NCI-H1436 treated with DMSO at 0.1 percent for 48 hours (cell line): ENCODE measurements at places on chromosomes 7 and 10.

- DNase-seq: no peak
Measured at GRCh38 chr7:37040330-37040729, 316.0 kb upstream of the AOAH start.

DNA sequence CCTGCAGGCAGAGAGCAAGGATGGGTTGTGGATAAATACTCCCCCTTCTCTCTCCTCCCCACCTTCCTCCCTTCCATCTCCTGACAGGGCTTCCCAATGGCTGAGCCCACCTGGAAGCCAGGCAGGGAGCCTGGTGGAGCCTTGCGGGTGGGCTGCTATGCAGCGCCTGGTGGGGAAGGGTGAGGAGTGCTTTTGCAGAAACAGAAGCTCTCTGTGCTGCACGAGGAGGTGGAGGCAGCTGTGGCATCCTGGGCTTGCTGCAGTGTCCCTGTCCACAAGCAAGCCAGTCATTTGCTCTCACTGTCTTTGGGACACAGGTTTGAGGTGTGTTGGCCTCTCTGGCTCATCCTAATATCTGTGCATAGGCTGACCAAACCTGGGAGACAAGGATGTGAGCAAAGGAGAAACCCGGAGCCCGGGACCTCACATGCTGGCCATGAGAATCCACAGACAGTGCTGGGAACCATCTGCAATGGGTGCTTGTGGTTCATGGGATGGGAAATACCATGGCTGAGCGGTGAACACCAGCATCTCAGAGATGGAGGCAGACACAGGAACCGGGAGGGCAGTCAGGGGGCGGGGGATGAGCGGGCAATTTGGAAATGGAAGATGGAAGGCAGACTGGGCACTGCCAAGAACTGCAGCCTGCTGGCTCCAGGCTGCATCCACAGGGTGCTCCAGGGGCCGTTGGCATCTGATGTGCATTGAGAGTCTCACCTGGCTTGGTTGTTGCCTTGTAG, 364.2 kb downstream of the GLRX3 start:
- DNase-seq: no peak

- DNase-seq: no peak
Measured at GRCh38 chr7:129556607-129557133, 54.3 kb downstream of the SMKR1 start.

- DNase-seq: no peak
Measured at GRCh38 chr7:82789883-82790609, 346.5 kb upstream of the CACNA2D1 start.

- no peak for DNase-seq
Measured at GRCh38 chr10:104577861-104578521, 63.1 kb upstream of the SORCS3 start.

DNA sequence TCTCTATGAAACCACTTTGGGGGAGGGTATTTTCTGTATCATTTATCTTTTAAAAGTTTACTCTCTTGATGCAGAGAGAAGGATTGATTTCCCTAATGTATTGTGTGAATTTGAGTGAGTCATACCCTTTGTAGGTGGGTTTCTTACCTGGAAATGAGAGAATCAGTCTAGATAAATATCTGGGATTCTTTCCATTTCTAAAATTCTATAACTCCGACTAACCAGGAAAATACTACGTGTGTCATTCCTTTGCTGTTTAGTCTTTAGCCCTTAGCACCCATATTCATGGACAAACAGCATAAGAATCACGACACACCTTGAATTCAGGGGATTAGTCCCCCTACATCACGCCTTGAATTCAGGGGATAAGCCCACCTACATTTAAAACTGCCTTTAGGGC, 139.1 kb downstream of the GATA3 start:
- no peak for DNase-seq

GRCh38 chr7:144497282-144497681, 93.8 kb upstream of the NOBOX start:
- DNase-seq: no peak
